ENCODE measurements at places on chromosomes 11 and 22.

DNA sequence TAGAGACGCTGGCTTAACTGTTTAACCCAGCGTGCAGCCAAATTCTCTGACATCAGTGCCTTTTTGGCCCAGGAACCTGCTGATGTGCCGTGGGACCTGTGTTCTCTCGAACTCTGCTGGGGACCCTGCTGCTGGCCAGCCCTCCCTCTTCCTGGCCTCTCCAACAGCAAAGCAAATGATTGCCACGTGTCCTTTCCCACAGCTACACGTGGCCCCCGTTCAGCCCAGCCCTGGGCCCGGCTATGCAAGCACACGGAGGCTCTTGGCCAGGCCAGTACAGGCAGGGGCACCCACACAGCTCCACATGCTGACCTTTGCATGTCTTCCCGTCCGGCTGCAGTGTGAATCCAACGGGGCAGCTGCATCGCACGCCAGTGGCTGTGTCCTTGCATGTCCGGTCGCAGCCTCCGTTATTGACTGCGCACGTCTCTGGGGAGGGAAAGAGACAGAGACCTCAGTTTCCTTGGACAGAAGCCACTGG is 51.6 kb upstream of the TTLL12 start:
- DNase-seq: no peak

- no peak for DNase-seq
Observed at GRCh38 chr11:66070604-66071380, 720 bp downstream of the PACS1 start.

DNA sequence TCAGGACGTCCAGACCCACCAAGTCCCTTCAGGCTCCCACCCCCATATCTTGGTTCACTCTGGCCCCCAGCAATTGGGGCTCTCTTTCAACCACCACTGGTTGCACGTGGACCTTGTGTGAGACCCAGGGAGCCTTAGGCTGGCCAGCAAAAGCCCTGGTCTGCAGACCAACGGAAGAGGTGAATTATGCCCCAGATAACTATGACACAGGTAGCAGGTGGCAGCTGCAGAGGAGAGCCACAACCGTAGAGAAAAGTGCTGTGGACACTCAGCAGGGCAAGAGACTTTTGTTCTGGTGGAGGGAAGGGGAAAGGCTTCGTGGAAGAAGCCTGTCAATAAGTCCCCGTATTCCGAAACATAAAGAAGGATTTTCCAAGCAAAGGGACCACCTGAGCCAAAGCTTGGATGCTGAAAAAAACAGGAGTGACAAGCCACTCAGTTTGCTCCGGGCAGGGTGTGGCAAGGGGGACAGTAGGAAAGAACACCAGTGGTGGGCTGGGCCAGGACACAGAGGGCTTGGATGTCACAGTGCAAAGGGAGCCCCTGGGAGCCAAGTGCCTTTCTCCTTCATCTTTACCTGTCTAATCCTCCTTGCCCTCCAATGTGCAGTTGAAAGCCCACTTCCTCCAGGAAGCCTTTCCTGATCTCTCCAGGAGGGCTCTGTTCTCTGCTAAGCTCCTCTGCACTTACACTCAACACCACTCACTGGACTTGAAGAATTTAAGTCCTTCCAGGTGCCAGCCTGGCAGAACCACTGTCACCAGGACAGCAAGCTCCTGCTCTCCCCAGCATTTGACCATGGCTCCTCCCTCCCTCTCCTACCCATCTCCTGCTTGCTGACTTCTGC is 264.7 kb downstream of the BUD13 start:
- no peak for DNase-seq

GRCh38 chr11:61610905-61611304 is 30.0 kb upstream of the SYT7 start:
- DNase-seq: no peak

DNA sequence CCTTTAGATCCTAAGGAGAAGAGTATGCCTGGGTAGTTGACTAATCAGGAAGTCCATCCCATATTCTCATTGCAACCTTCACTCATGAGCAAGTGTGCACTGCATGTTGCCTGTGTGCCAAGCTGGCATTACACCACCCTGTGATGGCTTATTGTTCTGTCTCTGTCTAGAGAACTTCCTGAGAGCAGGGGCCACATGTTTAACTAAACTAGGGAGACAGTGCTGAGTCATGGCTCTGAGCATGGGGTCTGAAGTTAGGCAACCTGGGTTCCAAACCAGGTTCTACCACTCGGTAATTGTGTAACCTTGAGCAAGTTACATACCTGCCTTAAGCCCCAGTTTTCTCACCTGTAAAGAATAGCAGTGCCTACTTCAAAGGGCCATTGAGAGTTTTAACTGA is 39.6 kb downstream of the CSNK2A3 start:
- DNase-seq: no peak

DNA sequence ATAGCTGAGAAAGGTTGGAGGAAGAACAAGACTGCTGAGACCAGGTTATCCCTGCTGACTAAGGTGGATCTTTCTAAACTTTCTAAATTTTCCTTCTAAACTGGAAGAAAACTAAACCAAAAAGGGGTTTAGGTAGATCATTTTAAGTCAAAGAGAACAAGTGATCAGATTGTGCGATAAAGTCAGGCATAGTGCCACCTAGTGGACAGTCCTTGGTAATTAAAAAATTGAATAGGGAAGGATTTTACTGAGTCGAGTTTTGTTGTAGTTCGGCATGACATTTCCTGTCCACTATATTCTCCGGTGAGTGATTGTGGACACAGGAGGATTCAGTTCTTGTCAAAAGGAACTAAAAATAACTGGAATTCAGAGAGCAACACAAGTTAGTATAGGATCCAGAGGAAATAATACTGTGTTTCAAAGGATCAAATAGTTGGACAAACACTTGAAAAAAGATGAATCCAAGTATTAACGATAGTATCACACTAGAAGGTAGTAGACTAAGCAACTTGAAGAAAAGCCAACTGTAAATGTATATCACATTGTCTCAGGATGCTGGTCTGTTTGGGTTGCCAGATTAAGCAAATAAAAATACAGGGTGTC is 1236.4 kb downstream of the FAM181B start:
- DNase-seq: no peak

DNA sequence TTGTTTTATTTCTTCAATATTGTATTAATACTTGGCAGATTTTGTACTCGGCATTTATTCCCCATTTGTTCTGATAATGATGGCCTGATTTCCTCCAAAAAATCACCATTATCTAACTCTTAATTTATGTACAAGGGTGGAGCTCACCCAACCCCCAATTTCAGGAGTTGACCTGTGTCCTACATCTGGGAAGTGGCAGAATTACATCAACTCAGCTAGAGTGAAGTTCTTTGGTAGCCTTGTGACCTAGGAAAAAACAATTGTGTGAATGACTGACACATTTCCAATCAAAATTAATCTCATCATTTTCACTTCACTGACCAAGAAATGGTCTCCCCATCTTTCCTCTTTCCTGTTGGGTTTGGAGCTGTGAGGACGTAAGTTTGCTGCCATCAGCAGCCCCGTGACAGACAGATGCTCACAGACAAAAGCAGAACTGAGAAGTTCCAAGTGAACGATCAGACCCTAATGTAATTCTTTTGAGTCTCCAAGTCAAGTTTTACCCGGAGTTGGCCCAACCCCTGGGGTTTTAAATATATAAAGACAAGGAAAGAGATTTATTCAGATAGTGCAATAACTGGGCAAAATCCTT is 16.6 kb upstream of the MS4A6E start:
- no peak for DNase-seq

DNA sequence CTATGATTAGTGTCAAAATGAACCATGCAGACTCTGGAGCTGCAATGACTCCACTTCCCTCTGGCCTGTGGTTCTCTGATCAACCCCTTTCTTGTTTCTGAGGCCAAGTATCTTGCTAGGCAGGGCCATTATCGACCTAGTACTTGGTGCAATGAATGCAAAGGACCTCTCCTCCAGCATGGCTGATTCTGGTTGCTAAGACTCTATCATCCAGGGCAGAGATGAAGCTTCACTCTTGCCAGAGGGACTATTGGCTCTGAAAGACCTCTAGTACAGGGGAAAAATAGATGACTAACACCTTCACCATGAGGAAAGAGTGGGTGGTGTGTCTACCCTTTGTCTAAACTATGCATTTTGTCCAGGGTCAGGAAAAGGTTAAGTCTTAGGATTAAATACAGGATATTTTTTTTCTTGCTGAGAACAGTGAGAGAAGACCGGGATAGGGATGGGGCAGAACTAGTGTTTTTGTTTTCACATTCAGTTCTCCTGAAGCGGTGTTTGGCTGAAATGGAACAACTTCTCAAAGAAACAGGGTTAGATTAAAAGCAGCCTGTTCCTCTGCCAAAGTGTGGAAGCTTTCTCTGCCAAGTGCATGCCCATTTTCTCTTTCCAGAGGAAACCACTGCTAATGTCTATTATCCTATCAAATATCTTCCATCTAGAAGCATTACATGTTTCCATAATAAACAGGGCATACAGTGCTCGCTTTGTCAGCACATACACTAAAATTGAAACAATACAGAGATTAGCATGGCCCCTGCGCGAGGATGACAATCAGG is 5.0 kb upstream of the MTFP1 start:
- no peak for DNase-seq

- no peak for DNase-seq
Observed at GRCh38 chr11:118914178-118914918, 11.4 kb downstream of the BCL9L start.

- DNase-seq: no peak
Observed at GRCh38 chr22:46522797-46523196, 14.6 kb downstream of the CELSR1 start.

- DNase-seq: no peak
Observed at GRCh38 chr22:26466196-26466595, 17.4 kb downstream of the HPS4 start.

GRCh38 chr11:3133261-3134217 is 31.6 kb downstream of the OSBPL5 start:
- no peak for DNase-seq

GRCh38 chr11:43579171-43579918 is 101.2 kb upstream of the HSD17B12 start:
- DNase-seq: peak; percentile 45

DNA sequence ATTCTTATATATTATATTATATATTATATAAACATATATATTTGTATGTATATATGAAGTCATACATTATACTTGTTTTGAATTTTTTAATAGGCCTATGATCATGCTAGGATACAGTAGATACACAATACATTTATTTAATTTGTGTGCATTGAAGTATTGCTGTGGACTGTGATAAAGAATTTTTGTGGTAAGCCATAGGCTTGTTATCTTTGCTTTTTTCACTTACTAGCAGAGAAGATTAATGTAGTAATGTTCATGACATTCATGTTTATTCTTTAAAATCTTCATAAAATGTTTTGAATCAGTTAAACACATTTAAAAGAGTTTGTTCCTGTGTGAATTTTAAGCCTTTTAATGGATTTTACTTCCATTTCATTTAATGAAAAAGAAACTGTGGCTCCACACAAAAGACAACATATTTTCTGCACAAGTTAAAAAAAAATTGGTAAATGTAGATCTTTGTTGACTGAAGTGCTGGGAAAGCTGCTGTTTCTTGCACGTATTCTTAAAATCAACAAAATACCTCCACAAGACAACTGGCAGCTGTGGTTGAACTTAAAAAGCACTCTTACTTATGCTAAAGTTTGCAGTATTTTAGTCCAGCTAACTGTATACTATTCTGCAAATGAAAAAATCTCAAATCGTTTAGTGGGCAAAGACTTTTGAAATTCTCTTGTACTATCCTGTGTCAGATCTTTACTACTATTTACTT is 156.2 kb downstream of the TMEM135 start:
- DNase-seq: no peak

DNA sequence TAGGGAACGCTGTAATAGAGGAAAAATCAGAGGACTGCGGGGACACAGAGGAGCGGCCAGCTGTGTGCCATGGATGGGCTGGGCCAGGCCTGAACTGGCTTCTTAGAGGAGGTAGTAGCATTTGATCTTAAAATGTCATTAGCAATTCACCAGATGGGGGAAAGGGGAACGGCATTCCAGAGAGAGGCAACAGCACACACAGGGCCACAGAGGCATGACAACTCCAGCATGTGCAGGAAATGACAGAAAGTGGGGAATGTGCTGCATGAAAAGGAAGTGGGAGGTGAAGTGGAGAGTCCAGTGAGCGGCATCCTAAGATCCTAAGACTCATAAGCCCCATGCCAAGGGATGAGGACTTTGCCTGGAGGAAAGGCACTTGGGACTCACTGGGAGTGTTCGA is 69.0 kb downstream of the UBASH3B start:
- no peak for DNase-seq

DNA sequence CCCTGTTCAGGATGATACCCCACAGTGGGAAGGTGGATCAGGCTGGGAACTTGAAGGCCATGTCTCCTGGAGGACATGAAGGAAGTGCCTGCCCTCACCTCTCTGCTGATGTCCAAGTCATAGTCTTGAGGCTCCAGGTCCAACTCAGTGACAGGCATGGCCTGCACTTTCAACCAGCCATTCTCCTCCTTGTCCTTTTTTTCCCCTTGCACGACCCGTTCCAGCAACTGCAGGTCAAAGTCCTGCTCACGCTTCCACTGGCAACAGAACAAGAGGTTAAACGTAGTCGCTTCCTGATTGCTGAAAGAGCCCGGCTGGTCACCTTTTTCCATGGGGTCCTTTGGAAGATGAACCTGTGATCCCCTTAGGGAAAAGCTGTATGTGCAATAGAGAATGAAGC is 47.7 kb downstream of the C11orf58 start:
- no peak for DNase-seq

- no peak for DNase-seq
Observed at GRCh38 chr11:118527109-118527508, at the start of gene TTC36. Gene TTC36, plus strand, starts transcription at chr11:118527474. Its CDS starts 21 bp downstream, at chr11:118527495.

- no peak for DNase-seq
Observed at GRCh38 chr11:126491092-126491491, 135.6 kb downstream of the ST3GAL4 start.

- no peak for DNase-seq
Observed at GRCh38 chr22:44711690-44712555, 9.9 kb downstream of the PRR5 start.

DNA sequence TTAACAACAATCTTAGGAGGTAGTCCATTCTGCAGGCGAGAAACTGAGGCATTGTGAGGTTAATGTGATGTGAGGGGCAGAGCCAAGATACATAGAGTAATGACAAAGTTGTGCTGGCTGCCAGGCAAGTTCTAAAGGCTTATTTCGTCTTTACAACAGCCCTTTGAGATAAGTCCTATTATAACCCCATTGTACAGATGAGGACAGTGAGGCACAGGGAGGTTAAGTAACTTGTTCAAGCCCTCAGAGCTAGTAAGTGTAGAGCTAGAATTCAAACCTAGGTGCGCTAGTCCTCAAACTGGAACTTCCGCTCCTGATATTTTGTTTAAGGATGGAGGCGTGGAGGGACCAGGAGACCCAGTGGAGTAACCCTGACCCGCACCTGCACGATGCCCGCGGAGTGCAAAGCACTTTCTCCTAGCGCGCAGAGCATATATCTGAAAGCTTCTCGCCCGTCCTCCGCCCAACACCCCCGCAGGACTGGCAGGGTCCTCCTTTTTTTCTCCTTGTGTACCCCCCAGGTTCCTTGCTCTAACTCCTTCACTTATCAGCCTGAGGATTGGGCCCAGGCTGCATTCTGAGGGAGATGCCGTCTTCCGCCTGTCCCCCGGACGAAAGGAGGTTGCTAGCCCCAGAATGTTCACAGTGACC is 4.9 kb upstream of the FLI1 start:
- DNase-seq: no peak
